Stimulated activated CD8-positive, alpha-beta memory T cell treated with anti-CD3 and anti-CD28 coated beads, Interleukin-2, amount 100 ng/mL, for 1 hour (primary cell): ENCODE measurements at places on chromosomes 11 and 22.

DNA sequence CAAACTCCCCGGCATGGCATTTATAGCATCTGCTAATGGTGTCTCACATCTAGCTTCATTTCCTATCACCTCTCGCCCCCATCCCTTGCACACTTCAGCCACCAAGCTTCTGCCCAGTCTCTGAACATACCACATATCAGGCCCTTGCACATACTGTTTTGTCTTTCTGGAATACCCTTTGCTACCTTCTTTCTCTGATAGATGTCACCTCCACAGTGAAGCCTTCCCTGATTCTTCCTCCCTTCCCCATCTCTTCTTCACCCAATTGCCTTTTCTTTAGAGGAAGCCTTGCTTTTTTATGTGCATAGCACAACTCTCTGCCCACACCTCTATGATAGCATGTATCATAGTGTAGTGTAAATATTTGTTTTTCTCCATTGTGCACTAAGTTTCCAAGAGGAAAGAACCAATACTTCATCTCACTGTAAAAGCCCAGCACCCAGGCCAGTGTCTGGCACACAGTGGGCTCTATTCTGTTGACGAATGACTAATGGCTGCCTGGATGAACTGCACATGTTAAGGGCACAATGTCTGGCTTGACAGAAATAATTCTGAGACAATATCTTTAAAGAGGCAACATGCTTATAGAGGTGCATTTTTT is 27.8 kb downstream of the P4HA3 start:
- DNase-seq = no peak

- DNase-seq = no peak
These were observed 11.8 kb downstream of the IL10RA start for GRCh38 chr11:117997823-117998579.

DNA sequence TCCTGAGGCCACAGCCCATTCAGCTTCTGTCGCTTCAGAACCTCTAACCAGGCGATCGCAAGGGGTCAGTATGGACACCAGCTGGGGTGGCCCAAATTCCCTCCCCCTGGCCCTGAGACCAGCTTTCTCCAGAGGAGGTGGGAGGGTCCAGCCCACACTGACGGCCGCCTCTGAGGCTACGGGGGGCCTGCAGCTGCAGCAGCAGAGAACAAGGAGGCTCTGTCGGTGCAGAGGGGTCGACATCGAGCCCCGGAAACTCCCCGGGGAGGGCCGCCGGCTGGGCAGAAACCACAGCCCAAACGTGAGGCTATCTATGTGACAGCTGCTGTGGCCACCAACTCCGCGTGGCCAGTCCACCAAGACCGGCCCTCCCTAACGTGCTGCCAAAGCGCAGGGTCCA is 40.8 kb downstream of the ELFN2 start:
- DNase-seq = no peak

GRCh38 chr11:66854231-66854661 is 2.6 kb upstream of the LRFN4 start:
- no peak for DNase-seq

- no peak for DNase-seq
These were observed 8.0 kb upstream of the DSCAML1 start for GRCh38 chr11:117805045-117805444.

- DNase-seq = no peak
These were observed 13.5 kb downstream of the TCIRG1 start for GRCh38 chr11:68052137-68052873.

GRCh38 chr11:68213135-68213515 is at the start of gene KMT5B:
Gene KMT5B, minus strand, starts transcription at chr11:68213296. Its CDS starts 23,220 bp downstream, at chr11:68190076.
- peak; percentile 24 for DNase-seq

- no peak for DNase-seq
These were observed 64.3 kb upstream of the RASD2 start for GRCh38 chr22:35476341-35476740.

GRCh38 chr22:32880505-32880892 is 79.0 kb downstream of the TIMP3 start:
- DNase-seq = no peak

DNA sequence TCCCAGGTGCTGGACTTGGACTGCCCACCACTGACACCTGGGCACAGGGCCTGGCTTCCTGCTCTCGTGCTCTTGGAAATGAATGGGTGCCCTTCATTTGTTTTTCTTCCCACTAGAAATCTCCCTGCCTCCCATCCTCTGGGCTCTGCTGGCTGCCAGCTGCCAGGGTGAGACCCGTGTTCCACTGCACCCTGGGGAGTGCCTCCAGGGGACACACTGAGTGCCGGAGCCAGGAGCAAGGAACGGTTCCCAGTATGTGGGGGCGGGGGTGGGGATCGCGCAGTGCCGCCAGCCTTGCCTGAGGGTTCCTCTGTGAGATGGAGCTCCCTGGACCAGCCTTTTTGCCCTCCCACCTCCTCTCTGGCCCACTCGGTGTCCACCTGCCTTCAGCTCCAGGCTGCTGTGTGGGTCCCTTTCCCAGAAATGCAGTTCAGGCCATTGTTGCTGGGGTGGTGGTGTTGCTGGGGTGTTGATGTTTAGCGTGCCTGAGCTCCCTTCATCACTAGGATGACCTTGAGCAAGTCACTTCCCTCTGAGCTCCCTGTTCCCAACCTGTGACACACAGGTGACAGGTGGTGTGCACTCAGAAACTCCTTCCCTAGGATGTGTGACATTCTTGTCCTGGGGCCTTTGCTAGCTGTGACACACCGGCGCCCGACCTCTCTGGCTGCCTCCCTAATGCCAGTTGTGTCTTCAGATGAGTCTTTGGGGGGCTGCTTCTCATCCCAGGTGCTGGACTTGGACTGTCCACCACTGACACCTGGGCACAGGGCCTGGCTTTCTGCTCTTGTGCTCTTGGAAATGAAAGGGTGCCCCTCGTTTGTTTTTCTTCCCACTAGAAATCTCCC is 72.1 kb downstream of the MED15 start:
- no peak for DNase-seq

- no peak for DNase-seq
These were observed 6.7 kb downstream of the TRPT1 start for GRCh38 chr11:64219354-64219684.

DNA sequence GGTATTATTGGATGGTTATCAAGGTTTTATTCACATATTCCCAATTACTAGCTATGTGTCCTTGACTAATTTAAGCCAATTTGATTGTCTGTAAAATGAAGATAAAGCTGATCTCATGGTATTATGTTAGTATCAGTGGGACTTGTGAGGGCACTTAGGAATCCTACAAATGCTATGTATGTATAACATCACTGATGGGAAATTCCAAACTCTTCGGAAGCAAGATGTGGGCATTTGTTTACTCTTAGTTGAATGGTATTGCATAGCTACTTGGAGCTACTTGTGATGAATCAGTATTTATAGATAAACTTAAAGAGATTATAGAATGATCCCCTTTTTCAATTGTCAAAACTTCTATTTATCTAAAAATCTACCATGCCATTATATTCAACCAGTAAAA is 239.9 kb downstream of the CNTN5 start:
- no peak for DNase-seq

DNA sequence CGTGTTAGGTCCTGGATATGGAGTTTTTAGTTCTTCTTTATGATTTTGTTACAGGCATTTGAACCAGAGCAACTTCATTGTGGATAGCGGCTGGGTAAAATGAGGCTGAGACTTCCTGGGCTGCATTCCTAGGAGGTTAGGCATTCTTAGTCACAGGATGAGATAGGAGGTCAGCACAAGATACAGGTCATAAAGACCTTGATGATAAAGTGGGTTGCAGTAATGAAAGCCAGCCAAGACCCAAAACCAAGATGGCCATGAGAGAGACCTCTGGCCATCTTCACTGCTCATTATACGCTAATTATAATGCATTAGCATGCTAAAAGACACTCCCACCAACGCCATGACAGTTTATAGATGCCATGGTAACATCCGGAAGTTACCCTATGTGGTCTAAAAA is 23.4 kb upstream of the CLMP start:
- DNase-seq = no peak

DNA sequence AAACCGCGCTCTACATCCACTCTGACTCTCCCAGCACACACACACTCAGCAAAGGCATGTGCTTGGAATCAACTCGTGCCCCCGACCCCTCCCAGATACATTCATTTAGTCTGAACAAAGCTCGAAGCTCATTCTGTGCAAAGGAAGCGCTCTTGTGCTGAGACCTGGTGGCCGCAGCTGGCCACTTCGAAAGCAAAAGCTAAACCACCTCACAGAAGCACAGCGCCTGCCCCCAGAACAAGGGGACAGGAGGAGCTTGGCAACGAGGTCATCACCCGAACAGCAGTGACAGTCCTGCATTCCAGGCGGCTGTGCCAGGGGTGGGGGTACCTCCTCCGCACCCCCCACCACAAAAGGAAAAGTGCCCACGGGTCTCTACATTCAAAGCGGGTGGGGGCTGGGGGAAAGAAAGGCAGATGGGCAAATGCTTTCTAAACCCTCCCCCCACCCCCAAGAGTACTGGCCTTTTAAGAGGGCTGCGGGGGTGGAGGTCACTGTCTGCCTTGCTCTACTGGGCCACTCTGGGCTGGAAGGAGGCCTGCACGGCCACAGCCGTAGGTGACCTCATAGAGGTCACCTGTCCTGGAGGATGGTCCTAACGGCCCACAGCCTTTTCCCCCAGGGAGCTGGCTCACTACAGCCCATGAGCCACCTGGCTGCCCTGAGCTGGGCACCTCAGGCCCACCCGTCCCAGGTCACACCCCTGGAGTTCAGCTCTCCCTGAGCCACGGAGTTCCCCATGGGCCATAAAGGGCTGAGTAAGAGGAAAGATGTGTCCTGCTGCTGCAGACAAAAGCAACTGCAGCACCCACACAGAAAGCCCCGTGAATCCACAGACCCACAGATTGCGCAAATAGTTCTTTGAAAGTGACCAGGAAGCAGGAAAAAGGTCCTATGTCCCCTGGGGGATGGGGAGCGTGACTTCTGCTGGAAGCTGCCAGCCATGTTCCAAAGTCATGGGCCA is 21.3 kb downstream of the CBX7 start:
- DNase-seq = no peak

DNA sequence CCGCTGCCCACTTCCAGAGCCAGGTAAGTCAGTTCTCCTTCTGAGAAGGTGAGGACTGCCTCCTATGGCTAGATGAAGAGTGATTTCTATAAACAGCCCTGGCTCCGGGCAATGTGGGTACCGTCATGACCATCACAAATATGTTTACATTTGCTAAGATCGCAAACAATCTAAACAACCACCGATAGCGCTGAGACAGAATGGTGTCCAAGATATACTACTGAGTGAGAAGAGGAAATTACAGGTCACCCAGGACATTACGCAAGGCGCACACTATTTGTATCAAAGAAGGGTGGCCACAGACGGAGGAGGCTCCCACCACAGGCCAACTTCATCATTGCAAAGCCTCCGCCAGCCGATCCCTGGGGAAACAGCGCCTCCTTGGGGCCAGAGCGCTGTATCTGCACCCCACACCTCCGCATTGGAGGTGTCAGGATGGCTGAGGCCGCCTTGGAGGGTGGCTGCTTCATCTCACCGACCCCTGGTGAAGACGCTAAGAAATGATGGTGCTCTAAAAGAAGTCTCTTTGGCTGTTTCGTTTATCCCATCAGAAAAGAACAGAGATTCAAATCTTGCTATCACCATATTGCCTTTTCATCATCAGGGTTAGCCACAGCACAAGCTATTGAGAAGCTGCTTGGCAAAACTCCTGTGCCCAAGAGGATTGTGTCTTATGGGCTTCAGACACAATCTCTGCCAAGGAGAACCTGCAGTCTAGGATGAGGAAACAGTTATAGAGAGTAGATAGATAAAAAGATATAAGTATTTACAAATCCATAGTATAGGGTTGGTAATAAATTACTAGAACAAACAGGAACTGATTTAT is 12.3 kb upstream of the ASRGL1 start:
- peak; percentile 14 for DNase-seq

DNA sequence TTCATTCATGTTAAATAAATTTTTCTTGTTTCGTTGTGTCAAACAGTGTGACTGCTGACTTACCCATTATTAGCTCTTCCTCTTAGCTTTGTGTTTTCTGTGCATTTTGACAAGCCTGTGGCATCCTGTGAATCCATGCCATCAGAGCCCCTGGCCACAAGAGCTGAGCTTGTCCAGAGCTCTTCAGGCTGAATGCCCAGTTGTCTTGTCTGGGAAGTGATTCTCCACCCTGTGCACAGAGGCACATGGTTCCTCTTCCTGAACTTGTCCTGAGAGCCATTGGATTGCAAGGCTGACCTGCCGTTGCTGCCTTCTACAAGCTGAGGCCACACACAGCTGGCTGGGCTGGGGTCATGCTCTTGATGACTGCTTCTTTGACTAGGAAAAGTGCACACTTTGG is 64.1 kb downstream of the PPP6R3 start:
- no peak for DNase-seq

DNA sequence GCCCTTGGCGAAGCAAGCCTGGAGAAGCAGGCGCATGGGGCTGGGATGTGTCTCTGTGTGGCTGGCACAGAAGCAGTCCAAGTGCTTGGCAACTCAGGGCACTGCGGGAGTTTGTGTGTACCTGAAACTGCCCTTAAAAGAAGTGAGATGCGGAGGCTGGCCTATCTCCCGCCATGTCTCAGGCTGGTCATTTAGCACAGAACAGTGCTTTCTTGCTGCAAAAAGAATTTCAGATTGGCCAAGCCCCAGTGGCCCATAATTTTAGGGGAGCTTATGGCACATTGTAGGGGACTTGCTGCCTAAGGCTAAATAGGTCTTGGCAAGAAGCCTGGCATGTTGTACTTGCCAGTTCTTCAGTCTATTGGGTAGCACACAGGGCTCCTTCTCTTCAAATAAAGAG is 16.4 kb downstream of the EHF start:
- DNase-seq = no peak

DNA sequence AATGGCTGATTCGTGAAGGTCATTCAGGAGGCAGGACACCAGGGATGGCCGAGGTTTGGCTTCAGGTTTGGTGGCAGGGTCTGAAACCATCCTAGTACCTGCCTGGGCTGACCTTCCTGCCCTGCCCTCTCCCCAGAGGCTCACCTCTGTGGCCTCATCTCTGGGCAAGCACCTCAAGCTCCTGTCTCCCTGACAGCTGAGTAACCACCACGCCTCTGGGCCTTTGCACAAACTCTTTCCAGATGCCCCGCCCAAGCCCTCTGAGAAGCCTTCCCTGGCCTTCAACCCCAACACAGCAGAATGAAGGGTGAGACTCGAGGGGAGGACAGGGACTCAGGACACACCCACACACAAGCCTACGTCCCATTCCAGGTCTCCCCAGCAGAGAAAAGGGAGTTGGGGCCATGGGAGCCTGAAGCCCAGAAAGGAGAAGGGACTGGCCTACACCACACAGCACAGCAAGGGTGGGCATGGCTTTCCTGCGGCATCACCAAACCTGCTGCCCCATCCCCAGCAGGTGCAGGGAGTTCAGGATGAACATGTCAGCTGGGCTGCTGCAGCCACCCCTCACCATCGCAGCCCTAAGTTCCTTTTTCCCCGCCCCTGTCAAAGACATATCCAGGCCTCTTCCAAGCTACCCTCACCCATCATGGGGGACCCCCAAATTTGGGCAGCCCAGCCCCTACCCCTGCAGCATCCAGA is 2.4 kb downstream of the SHISA8 start:
- DNase-seq = no peak

- DNase-seq = no peak
These were observed 66.1 kb upstream of the ARHGAP20 start for GRCh38 chr11:110778343-110778742.

GRCh38 chr11:47183969-47184368 is 2.3 kb downstream of the PACSIN3 start:
- DNase-seq = no peak

DNA sequence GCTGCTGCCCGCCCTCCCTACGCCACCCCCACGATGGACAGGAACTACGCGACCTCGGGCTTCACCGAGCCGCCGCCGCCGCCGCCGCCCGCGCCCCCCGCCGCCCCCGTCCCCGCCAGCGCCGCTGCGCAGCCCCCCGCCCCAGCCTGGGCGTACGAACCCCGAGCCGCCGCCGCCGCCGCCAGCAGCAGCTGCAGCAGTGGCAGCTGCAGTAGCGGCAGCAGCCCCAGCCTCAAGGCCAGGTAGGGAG is 407 bp downstream of the QSER1 start:
- DNase-seq = no peak

GRCh38 chr11:9568854-9569587 is 4.4 kb upstream of the WEE1 start:
- no peak for DNase-seq
